ENCODE measurements at places on chromosomes 2 and 18.

DNA sequence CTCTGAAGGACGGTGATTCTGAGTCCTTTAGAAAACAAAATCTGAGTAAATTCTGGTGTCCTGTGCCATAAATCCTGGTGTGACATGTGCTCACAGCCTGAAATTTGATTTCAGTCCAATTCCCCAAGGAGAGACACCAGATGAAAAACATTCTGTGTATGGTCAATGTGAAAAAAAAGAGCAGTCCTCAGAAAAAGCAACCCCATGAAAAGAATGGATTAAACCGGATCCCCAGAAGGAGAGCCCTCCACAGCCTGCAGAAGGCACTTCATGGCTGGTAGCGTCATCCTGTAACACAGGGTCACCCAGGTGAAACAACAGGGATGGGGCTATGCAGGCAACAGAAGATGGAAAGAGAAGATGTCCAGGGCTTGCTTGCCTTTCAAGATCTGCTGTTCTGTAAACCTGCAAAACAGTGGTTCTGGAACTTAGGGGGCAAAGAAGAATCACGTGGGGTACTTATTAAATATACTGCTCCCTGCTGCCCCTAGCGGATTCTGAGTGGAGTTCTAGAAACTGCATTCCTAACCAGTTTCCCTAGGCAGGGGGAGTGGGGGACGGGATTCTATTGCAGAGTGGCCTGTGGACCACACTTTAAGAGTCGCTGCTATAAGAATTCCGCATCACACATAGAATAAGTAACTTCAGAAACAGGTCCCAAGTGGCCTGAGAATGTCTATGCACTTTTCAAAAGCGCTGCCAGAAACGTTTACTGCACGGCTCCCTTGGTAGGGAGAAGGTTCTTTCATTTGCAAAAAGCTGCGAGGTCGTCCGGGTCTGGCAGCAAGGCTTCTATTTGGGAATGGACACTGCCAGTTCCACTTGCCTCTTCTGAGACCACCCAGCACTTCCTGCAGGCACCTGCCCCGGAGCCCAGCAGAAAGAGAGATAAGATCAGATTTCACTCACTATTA lies 118.9 kb upstream of the ARL5A start:
- DNase-seq = no peak

- no peak for DNase-seq
Measured at GRCh38 chr2:28178946-28179345, 213.7 kb upstream of the FOSL2 start.

GRCh38 chr2:130385709-130386108 lies 29.9 kb downstream of the PTPN18 start:
- DNase-seq = no peak

- no peak for DNase-seq
Measured at GRCh38 chr2:24898122-24899109, 21.6 kb downstream of the ADCY3 start.

DNA sequence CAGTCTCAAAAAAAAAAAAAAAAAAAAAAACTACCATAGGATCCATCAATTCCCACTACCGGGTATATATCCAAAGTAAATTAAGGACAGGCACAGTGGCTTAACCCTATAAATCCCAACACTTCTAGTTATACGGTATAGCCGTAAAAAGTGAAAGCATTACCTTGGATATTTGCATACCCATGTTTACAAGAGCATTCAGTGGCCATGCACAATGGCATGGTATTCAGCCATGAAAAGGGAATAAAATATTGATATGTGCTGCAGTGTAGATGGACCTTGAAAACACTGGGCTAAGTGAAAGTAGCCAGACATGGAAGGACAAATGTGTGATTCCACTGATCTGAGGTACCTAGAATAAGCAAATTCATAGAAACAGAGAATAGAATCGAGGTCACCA lies 111.8 kb upstream of the CAB39 start:
- no peak for DNase-seq

DNA sequence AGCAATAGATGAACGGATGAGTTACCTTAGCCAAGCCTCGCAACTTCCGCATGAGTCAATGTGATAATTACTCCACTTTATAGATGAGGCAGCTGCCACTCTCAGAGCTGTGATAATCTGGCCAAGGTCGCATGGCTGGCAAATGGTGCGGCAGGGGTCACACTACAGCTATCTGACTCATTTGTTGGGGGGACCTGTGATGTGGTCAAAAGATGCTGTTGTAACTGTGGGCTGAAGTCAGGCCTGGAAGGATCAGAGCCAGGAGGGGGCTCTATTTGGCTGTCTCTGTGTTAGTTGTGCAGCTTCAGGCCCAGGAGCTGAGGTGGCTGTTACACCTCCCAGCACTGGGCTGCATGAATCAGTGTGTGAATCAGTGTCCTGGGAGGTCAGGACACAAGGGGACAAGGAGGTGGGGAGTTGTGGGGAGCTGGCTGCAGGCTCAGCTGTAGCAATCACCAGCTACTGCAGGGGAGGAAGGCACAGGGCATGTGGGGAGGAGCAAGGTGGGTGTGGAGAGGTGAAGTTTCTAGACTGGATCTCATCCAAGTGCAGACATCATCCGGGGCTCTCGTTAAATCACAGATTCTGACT lies 33.1 kb downstream of the NGEF start:
- no peak for DNase-seq

- no peak for DNase-seq
Measured at GRCh38 chr2:58629545-58630119, 388.5 kb upstream of the FANCL start.

GRCh38 chr2:120391911-120392665 lies 46.2 kb downstream of the INHBB start:
- DNase-seq = no peak

GRCh38 chr2:191656391-191656790 lies 21.5 kb upstream of the NABP1 start:
- DNase-seq = no peak

GRCh38 chr2:29921560-29921915 lies at the start of gene ALK:
ALK (minus strand) TSS chr2:29921586; CDS start chr2:29920659, 927 bp downstream.
- DNase-seq = no peak

GRCh38 chr2:100563407-100564247 lies 834 bp downstream of the PDCL3 start:
- no peak for DNase-seq

GRCh38 chr18:70292628-70293027 lies 3.8 kb downstream of the SOCS6 start:
- no peak for DNase-seq

- DNase-seq = no peak
Measured at GRCh38 chr2:239724194-239724849, 300.8 kb downstream of the NDUFA10 start.

GRCh38 chr2:225182126-225182525 lies 139.9 kb upstream of the DOCK10 start:
- no peak for DNase-seq

DNA sequence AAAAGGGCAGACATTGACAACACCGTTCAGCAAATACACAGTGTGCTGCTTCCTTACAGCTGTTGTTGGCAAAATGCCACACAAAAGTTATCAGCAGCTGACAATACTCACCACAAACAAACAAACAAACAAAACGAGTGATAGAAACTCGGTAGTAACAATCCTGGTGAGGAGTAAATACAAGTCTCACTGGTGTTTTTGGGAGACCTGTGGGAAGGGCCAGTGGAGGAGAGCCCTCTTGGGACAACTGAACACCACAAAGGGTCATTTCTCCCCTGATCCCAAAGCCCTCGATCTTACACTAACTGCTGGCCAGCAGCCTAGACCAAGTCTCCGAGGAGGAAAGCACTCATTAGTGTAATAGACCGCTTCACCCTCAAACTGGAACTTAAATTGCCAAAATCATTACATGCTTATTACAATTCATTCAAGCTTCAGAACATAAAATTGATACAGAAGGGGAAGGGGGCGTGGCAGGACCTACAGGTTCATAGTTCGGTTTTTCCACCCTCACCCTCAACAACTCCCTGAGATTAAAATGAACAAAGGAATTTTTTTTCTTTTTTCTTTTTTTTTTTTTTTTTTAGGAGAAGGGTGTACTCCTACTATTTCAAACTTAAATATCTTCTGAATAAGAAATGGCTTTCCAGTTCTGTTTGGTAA lies 5.0 kb downstream of the AP1S3 start:
- no peak for DNase-seq

GRCh38 chr2:122266636-122267035 lies 511.2 kb downstream of the TSN start:
- no peak for DNase-seq

- DNase-seq = no peak
Measured at GRCh38 chr2:174666312-174666711, 68.7 kb upstream of the WIPF1 start.

- no peak for DNase-seq
Measured at GRCh38 chr2:232229911-232230310, 148.6 kb upstream of the ALPP start.

- no peak for DNase-seq
Measured at GRCh38 chr2:8009010-8009597, 672.8 kb upstream of the ID2 start.

DNA sequence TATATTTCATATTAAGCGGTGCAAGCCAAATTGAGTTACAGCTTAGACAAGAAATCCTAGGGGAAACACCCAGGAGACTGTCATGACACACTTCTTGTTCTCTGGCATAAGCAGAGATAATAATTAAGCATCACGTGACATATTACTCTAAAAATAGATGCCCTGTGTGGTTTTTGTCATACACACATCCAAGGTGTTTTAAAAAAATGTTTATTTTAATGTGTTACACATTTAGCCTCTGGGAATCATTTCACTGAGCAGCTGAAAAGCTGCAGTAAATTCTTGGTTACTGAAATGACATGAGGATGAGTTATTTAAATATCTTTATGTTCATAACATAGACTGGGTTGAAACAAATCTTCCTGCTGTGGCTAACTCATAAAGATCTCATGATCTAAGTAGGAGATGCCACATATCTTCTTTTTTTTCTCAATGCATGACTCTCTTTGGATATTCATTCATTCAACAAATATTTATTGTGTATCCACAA lies 38.0 kb upstream of the ERMN start:
- DNase-seq = no peak

GRCh38 chr18:54813305-54813704 lies 15.0 kb upstream of the RAB27B start:
- DNase-seq = no peak

DNA sequence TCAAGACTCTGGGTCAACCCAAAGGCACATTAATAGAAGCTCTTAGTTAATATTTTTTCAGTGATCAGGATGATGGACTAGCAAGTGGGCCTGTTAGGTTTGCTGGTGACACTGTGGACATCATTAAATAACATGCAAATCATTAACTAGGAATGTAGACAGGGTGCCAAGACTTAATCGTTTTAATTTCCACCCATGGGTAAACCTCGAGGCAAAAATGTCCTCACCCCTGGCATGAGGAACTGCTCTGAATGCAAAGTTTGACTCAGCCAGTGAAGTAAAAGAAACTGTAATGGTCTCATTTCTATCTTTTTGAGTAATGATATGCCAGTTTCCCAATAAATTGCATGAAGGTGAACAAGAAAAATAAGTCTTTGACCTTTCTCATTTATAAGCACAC lies 152.6 kb upstream of the MEX3C start:
- DNase-seq = no peak

All from cortex of kidney (tissue), 1 donor.